A549 treated with CpdA at 1 μM for 4 hours (cell line): ENCODE measurements at places on chromosomes 13 and 19. TPM values are rescaled to one million over a fixed set of nuclear protein-coding genes. Genes with fewer than 3 reads are reported as not detected.

CCDC169 gene
- 0.30 to 0.47 TPM (median 0.40 TPM) in 5 replicates for total RNA-seq

EXOC3L2 gene
- total RNA-seq = 0.78 to 1.4 TPM (median 1.2 TPM) in 5 replicates

ZNF653 gene
- total RNA-seq = 4.1 to 5.9 TPM (median 5.4 TPM) in 5 replicates

TNNT1 gene
- 115 to 148 TPM (median 126 TPM) in 5 replicates for total RNA-seq

RLN3 gene
- not detected in 5 replicates for total RNA-seq

TMEM147 gene
- total RNA-seq = 333 to 446 TPM (median 432 TPM) in 5 replicates

CEACAM4 gene
- not detected in 5 replicates for total RNA-seq

PRR36 gene
- 0.17 to 0.42 TPM (median 0.39 TPM) in 5 replicates for total RNA-seq

THAP8 gene
- 4.1 to 7.8 TPM (median 6.5 TPM) in 5 replicates for total RNA-seq

FLT3LG gene
- 1.3 to 1.7 TPM (median 1.3 TPM) in 5 replicates for total RNA-seq

CEACAM21 gene
- total RNA-seq = not detected in 5 replicates

PSG3 gene
- 0.10 to 0.17 TPM (median 0.17 TPM) in 3 of 5 replicates, not detected in the others for total RNA-seq

LILRB4 gene
- 0.07 TPM in 1 of 5 replicates, not detected in the others for total RNA-seq

TTYH1 gene
- total RNA-seq = 0.10 TPM in 1 of 5 replicates, not detected in the others

KIR3DL3 gene
- not detected in 5 replicates for total RNA-seq

IGSF23 gene
- total RNA-seq = 0.31 to 0.59 TPM (median 0.38 TPM) in 5 replicates

PLIN5 gene
- 0.06 to 0.25 TPM (median 0.17 TPM) in 4 of 5 replicates, not detected in the other for total RNA-seq

PTPRH gene
- total RNA-seq = 2.9 to 6.6 TPM (median 5.6 TPM) in 5 replicates

PSG7 gene
- 0.08 to 0.13 TPM (median 0.08 TPM) in 3 of 5 replicates, not detected in the others for total RNA-seq

CLEC4M gene
- total RNA-seq = 0.03 TPM in 1 of 5 replicates, not detected in the others

PDX1 gene
- total RNA-seq = 0.07 to 0.09 TPM (median 0.08 TPM) in 3 of 5 replicates, not detected in the others

SNRNP70 gene
- total RNA-seq = 311 to 363 TPM (median 344 TPM) in 5 replicates

KLHL1 gene
- not detected in 5 replicates for total RNA-seq

ATP4A gene
- 0.01 TPM in 1 of 5 replicates, not detected in the others for total RNA-seq

CGB5 gene
- total RNA-seq = 0.54 to 1.6 TPM (median 1.5 TPM) in 5 replicates

HRC gene
- total RNA-seq = 0.07 to 0.14 TPM in 2 of 5 replicates, not detected in the others

PSPN gene
- total RNA-seq = 0.80 to 1.2 TPM (median 0.86 TPM) in 5 replicates

SIGLEC10 gene
- total RNA-seq = not detected in 5 replicates

CYP2A7 gene
- total RNA-seq = not detected in 5 replicates

ZNF66 gene
- total RNA-seq = not detected in 5 replicates

CALR3 gene
- 0.03 to 0.30 TPM (median 0.15 TPM) in 3 of 5 replicates, not detected in the others for total RNA-seq

WDR88 gene
- total RNA-seq = not detected in 5 replicates

ENOX1 gene
- total RNA-seq = 0.64 to 1.0 TPM (median 0.92 TPM) in 5 replicates

ZNF77 gene
- total RNA-seq = 1.3 to 2.1 TPM (median 1.4 TPM) in 5 replicates

FBN3 gene
- not detected in 5 replicates for total RNA-seq

LSR gene
- total RNA-seq = 6.8 to 11.0 TPM (median 9.6 TPM) in 5 replicates
